ENCODE measurements at places on chromosomes 7 and 10.
A peak's percentile ranks its signal among the peaks of the same experiment; 100 is the strongest.

- DNase-seq = no peak
Measured at GRCh38 chr10:74289951-74290350, 138.9 kb downstream of the ADK start.

- DNase-seq = no peak
Measured at GRCh38 chr7:4919969-4920766, 36.7 kb upstream of the RADIL start.

- no peak for DNase-seq
Measured at GRCh38 chr10:8158193-8159071, 103.9 kb downstream of the GATA3 start.

- DNase-seq = peak; percentile 19
Measured at GRCh38 chr10:4108693-4109092, 323.7 kb upstream of the KLF6 start.

GRCh38 chr7:152923711-152924110 is 164.2 kb downstream of the ACTR3B start:
- no peak for DNase-seq

DNA sequence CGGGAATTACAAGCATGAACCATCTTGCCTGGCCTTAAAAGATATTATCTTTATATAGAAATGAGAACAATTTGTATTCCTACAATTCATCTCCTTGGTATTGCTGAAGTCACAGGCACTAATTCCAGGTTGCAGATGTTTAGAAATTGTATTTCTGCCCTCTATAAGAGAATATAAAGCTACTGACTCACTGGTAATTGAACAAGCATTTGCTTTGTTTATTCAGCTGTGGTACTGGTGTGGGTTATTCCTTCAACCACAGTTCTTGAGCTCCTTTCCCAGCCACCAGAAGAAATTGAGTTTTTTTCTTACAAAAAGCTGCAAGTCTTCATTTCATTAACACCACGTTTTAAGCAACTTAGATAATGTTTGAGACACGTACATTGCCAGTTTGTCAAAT is 29.0 kb upstream of the MPP7 start:
- DNase-seq = peak; percentile 45

DNA sequence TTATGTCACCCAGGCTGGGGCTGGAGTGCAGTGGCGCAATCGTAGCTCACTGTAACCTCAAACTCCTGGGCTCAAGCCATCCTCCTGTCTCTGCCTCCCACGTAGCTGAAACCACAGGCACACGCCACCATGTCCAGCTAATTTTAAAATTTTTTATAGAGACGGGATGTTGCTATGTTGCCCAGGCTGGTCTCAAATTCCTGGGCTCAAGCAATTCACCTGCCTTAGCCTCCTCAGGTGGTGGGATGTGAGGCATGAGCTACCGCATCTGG is 123.2 kb upstream of the PARD3 start:
- no peak for DNase-seq

- DNase-seq = no peak
Measured at GRCh38 chr7:103809229-103809994, 180.0 kb downstream of the RELN start.

- DNase-seq = no peak
Measured at GRCh38 chr10:81570349-81570748, 304.6 kb upstream of the NRG3 start.

- no peak for DNase-seq
Measured at GRCh38 chr10:86509145-86509544, 12.4 kb downstream of the WAPL start.

- peak; percentile 48 for DNase-seq
Measured at GRCh38 chr10:103660364-103661197, 167.1 kb downstream of the NEURL1 start.

DNA sequence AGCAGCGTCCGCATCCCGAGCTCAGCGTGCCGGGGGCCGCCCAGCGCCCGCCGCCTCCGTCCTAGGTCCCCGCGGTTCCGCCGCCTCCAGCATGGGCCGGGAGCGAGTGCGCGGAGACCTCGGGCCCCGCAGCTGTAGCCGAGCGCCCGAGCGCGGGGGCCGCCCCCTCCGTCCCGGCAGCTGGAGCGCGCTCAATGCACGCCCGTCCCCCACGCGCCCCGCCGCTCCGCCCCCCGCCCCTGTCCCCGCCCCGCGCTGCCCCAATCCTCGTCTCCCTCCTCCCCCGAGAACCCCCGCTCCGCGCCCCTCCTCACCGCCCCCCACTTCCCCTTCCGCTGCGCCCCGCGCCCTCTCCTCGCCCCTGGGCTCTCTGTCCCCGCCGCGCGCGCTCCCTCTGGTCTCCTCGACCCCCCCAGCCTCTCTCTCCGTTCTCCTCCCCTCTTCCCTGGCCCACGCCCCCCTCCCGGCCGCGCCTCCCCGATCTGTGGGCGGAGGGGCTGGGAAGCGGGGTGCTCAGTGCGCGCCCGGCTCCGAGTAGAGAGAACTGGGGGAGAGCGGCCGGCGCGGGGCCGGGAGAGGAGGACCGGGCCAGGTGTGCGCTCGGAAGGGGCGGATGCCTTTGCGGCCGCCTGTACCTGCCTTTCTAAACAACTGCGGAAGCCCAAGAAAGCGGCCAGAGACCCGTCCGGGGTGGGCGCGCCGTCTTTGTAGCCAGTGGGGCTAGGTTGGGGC is at the start of gene VIPR2:
TSS of gene VIPR2 (minus strand) at position 110 of the 732 bp plus-strand sequence. CDS start at position 14, 96 bp downstream.
- DNase-seq = no peak

DNA sequence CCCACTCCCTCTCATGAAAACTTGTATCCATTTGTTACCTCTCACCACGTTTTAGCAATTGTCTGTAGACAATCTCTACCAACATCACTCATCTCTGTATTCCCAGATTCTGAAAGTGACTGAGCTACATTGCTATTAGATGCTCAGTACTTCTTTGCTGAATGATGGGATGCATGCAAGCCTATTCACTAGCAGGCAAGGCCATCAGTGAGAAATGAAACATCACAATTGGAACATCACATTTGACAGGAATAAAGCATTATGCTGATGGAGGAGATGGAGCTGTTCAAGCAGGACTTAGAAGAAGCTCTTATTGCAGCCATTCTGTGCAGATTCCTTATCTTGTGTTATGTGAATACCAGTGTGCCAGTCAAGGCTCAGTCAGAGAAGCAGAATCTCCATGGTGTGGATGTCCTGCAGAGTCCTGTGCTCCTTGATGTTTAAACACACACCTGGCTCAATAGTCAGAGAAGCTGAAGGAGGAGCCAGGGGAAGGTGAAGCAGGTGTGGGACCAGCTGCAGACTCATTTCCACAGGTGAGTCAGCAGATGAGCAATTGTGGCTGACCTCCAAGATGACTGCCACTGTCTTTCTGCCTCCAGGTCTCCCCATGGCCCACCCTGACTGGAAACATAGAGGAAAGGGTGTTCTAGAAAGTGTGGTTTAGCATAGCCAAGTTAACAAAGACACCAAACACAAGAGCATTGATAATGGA is 965.5 kb downstream of the GRID1 start:
- no peak for DNase-seq

GRCh38 chr7:28984217-28984616 is 26.1 kb upstream of the TRIL start:
- no peak for DNase-seq

- DNase-seq = no peak
Measured at GRCh38 chr7:101953248-101953819, 135.9 kb downstream of the CUX1 start.

GRCh38 chr10:3865565-3865964 is 80.6 kb upstream of the KLF6 start:
- DNase-seq = no peak

DNA sequence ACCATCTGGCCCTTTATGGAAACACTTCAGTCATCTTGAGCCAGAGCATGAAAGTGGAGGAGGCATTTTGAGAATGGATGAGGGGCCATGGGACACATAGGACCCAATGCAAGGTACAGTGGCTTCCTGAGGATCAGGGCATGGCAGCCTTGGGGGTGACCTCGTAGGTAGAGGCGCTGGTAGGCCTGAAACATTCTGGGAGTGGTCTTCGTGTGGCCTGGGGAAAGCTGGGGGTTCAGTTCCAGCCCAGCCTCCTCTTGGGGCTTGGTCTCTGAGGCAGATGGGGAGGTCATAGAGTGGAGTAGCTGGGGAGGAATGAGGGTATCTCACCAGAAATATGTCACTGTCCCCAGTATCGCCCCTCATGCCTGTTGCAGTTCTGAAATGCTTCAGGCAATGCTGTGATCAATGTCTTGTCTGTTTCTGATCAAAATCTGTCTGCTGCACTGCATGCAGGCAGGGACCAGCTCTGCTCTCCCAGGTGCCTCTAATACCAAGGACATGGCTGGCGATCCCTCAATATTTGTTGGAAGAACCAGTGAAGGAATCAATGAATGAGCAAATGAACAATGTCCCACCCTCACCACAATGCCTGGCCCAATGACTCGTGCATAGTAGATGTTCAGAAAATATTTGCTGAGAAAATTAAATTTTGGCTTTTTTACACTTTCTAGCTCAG is 90.9 kb downstream of the CHST15 start:
- no peak for DNase-seq

DNA sequence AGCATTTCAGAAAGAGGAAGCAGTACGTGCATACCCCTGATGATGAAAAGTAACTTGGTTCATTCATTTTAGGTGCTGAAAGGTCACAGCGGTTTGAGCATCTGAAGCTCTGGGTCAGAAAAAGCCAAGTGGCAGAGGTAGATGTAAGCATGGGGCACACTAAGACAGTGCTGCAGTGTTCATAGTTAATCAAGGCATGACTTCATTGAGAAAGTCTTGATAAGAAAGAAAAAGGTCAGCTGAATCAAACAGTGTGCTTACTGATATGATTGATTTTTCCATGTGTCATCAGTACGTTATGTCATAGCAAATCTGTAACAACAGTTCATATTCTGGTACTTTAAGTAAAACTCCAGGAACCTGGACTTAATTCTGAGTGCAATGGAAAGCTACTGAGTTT is 107.7 kb upstream of the PCLO start:
- no peak for DNase-seq

GRCh38 chr10:108521827-108522492 is 1357.5 kb upstream of the SORCS1 start:
- DNase-seq = no peak

GRCh38 chr7:46152696-46153095 is 231.6 kb upstream of the IGFBP3 start:
- no peak for DNase-seq

DNA sequence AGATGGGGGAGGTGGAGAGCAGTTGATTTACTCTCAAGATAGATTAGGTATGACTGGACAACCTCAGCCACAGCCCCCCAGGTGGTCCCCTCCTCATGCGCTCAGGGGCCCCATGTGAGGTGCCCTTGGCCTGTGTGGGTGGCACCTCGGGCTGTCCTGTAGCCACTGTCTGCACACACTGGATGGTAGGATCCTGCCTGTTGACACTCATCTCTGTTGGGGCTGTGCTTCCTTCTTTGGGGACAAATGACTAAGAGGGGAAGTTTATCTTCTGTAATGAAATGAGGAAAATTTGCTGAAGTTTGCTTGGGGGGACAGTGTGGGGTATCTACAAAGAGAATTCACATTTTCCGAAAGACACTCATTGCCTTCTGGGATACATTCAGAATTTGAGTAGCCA is 53.6 kb upstream of the ANTXRL start:
- DNase-seq = peak; percentile 5

DNA sequence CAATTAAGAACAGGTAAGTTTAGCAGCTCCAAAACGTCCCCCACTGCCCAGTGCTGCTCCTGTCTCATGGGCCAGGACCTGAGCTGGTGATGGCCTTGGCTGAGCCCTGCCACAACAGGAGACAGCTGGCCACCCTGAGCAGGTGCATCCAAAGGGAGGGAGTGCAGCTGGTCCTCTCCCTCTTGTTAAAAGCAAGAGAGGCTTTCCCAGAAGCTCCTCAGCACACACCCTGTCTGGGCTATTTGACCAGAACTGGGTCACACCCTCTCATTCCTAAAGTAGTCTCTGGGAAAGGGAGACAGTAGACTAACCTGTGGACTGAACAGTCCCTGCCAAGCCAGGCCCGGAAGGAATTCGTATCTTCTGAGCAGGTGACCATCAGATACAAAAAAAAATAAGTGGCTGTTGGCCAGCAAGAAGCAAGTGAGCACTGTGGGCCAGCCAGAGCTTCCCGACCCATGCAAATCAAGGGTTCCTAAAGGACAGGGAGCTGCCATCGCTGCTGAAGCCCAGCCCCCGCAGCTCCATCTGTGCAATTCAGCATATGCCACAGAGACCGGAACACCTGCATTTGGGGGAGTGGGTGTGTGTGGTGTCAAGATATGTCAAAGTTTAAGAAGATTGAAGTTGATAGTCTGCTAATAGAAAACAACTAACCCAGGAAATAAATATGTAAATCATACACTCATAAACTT is 2.1 kb upstream of the TMEM72 start:
- no peak for DNase-seq

DNA sequence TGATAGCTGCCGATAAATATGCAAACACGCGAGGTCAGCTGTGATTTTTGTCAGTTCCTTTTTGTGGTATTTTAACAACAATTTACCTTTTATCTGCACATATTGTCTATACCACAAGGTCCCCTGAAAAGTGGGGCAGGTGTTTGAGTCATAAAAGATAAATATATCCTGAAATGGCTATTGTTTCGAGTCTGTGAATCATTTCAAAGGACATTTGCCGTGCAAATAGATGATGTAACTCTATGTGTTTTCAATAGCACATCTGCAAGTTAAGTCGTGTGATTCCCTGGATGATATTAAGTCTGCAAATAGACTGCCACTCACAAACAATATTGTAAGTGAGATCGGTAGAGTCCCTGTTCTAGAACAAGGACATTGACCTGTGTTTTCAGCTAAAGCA is 193.0 kb upstream of the PITRM1 start:
- DNase-seq = no peak

DNA sequence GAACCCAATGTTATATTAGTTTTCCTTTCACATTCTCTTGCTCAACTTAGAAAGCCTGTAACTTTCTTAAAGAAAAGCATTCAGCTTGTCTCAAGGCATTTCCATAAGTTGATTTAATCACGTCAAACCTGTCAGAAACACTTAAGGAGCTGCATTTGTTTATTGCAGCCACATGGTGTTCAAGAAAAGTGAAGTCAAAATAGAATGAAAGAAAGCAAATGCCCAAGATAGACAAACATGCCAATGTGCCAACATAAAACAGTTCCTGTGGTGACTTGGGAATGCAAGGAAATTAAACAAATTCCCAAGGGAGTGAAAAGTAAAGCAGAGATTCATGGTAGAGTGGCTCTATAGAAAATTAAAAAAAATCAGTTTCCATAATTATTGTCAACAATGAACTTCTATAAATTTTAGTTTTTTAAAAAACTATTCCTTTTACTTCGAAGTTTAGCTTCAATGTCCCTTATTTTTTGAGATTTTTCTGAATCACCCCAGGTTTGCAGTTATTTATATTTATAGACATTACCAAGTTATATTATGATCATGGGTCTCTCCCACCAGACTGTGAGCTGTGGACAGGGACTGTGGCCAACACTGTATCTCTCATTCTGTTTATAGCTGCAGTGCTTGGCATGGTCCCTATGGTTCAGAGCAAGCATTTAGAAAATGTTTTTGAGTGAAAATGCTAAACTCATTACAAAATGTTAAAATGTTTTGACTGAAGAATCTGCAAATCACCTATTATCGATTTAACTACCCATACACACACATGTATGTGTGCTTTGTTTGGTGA is 887.4 kb downstream of the REEP3 start:
- DNase-seq = no peak

All from stomach (tissue), 19 donors.